ENCODE measurements at places on chromosomes 3 and 15.

GRCh38 chr3:23667536-23668429 is 138.0 kb upstream of the UBE2E1 start:
- no peak for DNase-seq

DNA sequence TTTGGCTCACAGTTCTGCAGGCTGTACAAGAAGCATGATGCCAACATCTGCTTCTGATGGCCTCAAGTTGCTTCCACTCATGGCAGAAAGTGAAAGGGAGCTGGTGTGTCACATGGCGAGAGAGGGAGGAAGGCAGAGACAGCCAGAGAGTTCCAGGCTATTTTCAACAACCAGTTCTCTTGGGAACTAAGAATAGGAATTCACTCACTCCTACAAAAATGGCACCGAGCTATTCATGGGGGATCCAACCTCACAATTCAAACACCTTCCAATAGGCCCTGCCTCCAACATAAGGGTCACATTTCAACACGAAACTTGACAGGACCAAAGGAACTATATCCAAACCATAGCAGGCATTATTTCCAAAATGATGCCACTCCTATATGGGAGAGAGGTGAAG is 299.5 kb upstream of the TGFBR2 start:
- no peak for DNase-seq

- DNase-seq, result no peak
Observed at GRCh38 chr3:63969876-63970275, 53.4 kb downstream of the PSMD6 start.

GRCh38 chr3:39278616-39278935 is 1.3 kb downstream of the CX3CR1 start:
- no peak for DNase-seq

DNA sequence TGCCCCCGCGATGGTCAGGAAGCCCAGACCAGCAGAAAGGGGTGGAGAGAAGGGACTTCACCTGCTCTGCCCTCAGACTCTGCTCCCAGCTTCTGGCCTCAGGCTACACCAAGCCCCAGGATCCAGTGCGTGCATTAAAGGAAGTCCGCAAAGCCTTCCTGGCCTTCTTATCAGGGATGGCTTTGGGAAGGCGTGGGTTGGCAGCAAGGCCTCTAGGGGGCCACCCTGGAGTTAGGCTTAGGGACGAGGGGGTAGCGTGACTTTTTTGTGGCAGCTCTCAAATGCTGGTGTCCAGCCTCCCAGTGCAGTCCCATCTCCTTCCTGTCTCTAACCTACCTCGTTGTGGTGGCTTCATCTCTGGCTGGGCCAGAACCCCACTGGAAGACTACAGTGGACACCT is 18.9 kb upstream of the RPL29 start:
- DNase-seq, result no peak

- DNase-seq, result no peak
Observed at GRCh38 chr3:87836026-87836425, 222.8 kb downstream of the CGGBP1 start.
